H54 (cell line): ENCODE measurements at places on chromosomes 13 and 19.

DNA sequence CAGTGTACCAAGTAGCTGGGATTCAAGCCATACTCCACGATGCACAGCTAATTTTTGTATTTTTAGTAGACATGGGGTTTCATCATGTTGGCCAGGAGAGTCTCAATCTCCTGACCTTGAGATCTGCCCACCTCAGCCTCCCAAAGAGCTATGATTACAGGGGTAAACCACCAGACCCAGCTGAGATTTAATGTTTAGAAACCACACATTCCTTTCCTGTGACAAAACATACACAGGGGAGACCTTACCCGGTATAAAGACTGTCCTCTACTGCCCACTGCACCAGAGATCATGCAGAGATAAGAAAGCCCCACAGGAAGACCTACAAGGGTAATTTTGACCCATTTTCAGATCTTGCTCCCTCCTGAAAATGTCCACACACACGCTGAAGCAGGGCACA, 22.8 kb upstream of the ZNF83 start:
- DNase-seq: no peak

DNA sequence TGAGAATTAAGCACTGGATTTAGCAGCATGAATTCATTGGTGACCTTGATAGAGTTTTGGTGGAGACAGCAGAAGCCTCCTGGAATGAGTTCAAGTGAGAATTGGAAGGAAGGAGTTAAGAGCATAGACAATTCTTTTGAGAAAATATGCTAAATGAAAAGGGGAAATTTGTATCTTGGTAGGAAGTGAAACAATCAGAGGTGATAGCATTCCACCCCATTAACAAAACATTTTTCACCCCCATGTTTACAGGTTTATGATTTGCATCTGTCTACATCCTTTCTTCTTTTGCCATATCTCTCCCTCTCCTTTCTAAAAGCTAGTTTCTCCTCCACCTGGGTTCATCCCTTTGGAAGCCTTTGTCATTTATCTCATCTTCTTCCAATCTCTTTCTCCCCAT, 27.5 kb downstream of the LNX2 start:
- no peak for DNase-seq

DNA sequence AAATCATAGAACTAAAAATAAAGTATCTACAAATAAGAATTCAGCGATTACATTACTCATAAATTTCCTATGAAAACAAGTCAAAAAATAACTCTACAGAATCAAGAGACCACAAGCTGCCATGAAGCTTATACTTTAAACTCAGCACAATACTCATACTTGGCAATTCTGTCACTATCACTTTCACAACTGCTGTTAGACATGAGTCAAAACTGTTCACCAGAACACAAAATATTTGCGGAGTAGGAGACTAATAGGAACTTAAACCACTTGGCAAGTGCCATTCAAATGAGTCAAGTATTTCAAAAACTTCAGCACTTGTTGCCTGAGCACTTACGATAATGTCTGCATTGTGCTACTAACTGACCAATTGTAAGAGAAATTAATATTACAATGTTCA, 387.8 kb upstream of the GPC6 start:
- peak; percentile 35 for DNase-seq

DNA sequence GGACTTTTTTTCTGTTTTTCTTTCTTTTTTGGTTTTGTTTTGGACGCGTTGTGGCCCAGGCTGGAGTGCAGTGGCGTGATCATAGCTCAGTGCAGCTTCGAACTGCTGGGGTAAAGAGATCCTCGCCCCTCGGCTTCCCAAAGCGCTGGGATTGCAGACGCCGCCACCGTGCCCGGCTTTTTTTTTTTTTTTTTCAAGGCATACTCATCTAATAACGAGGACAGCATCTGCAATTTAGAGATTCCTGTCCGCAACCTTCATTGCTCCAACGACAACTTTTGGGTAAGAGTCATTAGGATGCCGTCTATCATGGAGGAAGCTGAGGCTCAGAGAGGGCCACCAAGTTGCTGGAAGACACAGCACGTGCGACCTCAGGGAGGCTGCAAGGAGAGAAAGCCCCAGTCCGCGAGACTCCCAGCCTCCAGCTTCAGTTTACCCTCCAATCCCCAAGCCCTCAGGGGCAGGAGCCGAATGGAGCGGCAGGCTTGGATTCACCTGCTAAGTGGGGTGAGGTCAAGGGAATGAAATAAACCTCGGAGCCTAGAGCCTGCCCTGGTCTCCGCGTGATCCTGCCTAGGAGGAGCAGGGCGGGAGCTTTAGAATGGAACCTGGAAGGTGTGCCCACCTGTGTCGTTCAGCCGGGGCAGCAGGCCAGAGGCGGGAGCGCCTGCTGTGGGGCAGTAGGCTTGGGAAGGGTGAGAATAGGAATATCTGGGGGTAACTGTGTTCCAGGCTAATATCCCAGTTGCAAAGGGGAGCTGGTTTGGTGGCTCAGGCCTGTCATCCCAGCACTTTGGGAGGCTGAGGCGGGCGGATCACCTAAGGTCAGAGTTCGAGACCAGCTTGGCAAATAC, 676 bp upstream of the POLRMT start:
- DNase-seq: no peak
